Mesendoderm (in vitro differentiated cells): ENCODE measurements at places on chromosomes 11 and 22.

DNA sequence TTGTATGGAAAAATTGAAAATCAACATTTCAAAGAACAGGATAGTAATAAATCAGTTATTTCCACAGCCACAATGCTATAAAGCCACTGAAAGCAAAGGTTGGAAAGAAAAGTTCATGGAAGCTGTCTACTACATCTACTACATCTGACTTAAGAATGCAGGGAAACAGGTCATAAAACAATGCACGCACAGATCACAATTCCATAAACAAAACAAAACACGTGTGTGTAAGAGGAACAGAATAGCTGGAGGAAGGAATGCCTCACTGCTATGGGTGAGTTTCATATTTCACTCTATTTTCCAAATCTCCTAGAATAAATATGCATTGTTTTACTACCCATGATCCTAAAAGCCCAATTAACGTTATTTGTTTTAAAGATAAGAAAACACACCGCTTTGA lies 66.3 kb downstream of the NCAPD3 start:
- no peak for DNase-seq

DNA sequence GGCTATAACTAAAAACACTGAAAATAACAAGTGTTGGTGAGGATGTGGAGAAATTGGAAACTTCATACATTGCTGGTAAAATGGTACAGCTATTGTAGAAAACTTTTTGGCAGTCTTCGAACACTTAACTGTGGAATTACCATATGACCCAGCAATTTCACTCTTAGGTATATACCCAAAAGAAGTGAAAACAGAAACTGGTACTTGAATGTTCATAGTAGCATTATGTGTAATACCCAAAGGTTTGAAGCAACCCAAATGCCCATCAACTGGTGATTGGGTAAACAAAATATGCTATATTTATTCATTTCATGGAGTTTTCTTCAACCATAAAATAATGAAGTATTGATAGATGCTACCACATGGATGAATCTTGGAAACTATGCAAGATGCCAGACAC lies 40.8 kb upstream of the FTH1 start:
- no peak for DNase-seq

GRCh38 chr11:2419638-2420501 lies 19.3 kb downstream of the TSSC4 start:
- DNase-seq: peak; percentile 67

GRCh38 chr11:61004180-61004611 lies 32.7 kb downstream of the CD6 start:
- no peak for DNase-seq

DNA sequence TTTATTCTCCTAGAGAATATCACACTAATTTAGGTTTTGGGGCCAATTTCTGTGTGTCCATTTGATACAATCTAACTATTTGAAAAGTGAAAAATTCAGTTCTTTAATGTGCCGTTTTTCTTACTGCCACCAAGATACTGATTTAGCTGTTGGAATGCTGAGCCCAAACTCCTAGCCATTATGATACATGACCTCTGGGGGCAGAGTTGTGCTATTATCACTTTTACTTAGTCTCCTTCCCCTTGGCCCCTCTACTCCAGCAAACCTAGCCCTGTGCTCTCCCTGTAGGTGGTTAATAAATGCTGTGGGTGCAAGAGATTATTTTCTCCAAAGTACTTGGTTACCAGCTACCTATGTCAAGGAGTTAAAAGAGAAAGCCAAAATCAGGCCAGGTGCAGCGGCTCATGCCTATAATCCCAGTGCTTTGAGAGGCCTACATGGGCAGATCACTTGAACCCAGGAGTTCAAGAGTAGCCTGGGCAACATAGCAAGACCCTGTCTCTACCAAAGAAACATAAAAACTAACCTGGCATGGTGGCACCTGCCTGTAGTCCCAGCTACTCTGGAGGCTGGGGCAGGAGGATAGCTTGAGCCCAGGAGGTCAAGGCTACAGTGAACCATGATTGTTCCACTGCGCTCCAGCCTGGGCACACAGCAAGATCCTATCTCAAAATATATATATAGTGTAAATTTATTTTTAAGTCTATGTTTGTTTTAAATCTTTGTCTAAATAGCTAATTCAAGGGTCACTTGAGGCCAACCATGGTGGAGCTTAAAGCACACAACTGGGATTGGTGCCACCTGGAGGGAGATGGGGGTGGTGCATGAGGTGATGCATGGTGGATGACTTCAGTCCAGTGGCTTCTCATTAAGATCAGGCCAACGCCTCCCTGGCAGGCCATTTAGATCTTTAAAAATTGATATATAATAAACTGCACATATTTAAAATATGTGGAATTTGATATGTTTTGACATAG lies 193.2 kb upstream of the PLET1 start:
- peak; percentile 74 for DNase-seq

- DNase-seq: no peak
Measured at GRCh38 chr22:43878831-43879550, 12.8 kb downstream of the PNPLA5 start.

- DNase-seq: no peak
Measured at GRCh38 chr11:117868815-117869561, 7.5 kb downstream of the FXYD6 start.

DNA sequence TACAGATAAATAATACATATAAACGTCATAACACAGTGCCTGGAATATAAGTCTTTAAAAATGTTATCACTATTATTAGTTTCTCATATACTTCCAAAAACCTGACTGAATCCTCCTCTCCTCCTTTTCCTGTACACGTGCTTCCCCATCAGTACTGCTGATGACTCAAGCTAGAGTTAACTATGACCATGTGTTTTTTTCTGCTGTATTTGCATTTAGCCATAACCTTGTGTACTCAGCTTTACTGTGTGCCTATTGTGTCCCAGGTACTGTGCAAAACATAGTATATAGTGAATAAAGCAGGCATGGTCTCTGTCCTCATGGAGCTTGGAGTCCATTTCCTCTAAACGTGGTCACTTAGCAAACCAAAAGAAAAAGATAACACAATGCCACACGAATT lies 56.5 kb upstream of the ARHGAP32 start:
- DNase-seq: no peak

DNA sequence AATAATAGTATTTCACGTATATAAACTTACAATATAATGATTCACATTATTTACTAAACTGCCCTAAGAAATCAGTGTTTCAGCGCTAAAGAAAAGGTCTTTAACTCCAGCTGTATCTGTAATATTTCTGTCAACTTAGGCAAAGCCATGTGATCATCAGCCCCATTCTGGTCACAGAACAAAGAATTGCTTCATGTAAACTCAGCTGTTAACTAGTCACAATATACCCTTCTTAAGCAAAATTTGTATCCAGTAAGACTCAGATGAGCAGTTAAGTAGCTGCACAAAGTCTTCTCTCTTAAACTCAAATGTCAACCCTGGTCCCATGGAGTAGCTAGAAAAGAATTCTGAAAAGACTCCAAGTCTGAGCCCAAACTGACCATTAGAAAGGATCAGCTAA lies 26.6 kb downstream of the HPS5 start:
- no peak for DNase-seq

DNA sequence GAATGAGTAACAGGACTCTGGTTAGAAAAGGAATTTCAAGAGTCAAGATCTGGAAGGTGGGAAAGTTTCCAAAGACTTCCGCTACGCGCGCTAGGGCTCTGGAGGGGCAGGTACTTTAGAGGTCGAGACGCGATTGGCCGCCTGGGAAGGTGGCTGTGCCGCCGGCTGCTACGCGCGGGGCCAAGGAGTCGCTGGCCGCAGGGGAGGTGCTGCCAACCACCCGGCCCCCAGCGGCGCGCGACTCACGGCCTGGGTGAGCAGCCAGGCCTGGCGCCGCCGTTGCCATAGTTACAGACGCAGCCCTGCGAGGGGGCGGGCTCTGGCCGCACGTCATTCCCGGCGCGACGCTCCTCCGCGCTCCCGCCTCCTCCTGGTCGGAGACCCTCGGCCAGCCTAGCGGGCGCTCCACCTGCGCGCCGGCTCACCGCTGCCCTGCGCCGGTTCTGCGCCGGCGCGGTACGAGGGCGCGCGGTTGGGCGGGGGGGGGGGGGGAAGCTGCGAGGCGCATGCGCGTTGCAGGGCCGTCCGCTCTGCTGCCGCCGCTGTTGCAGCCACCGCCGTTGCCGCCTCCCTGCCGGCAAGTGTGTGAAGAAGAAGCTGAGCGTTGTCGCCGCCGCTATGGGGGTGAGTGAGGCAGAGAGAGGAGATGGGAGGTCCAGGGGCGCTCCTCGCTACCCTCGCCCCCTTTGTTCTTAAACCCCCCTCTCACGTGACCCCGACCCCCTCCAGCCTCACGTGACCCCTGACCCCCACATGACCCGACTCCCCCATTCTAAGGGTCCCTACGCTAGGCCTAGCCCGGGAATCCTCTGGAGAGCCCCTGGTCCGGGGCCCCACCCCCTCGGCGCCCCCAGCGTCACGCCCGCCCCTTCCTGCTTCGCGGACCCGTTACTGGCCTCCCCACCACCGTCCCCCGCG lies at the start of gene NAA40:
Gene NAA40, plus strand, starts transcription at position 524 of the 918 bp plus-strand sequence. Its CDS starts 95 bp downstream, at position 619.
- peak; percentile 99 for DNase-seq

DNA sequence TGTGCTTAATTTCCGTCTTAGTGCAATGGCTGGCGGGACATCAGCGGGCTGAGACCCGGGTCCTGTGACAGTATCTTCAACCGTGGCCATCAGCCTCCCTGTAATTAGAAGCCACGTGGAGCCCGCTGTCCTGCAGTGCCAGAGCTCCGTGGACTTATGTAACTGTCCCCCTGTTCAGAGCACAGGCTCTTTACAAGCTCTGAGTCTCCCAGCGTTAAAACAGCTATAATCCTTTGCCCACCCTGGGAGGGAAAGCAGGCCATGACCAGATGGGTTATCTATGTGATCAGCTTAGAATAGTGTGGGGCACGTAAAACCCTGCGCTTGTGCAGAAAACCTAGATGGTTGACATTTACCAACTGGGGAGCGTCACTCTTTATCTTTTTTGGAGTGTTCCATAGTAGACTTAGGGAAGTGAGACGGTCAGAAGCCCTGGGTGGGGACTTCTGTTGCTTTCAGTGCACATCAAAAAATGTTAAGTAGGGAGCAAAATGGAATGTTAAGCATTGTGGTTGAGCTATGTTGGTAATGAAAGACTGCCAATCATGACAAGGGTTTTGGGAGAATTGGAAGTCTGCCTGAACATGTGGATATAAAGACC lies 103.5 kb upstream of the CADM1 start:
- DNase-seq: peak; percentile 11

DNA sequence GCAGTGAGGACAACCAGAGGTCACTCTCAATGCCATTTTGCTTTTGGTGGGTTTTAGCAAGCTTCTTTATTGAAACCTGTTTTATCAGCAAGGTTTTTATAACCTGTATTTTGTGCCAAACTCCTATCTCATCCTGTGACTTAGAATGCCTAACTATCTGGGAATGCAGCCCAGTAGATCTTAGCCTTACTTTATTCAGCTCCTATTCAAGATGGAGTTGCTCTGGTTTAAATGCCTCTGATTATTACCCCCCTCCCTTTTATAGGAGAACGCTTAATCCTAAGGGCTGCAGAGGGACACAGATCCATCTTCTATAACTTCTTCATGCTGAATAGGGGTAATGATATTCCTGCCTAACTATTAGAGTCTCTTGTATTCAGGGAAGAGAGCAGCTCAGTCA lies 179.1 kb downstream of the KIF18A start:
- DNase-seq: no peak

GRCh38 chr22:25404556-25404927 lies 159.9 kb upstream of the GRK3 start:
- no peak for DNase-seq

- peak; percentile 68 for DNase-seq
Measured at GRCh38 chr22:31490496-31490925, 869 bp upstream of the EIF4ENIF1 start.

GRCh38 chr22:42901790-42902508 lies 44.9 kb upstream of the ARFGAP3 start:
- DNase-seq: no peak

DNA sequence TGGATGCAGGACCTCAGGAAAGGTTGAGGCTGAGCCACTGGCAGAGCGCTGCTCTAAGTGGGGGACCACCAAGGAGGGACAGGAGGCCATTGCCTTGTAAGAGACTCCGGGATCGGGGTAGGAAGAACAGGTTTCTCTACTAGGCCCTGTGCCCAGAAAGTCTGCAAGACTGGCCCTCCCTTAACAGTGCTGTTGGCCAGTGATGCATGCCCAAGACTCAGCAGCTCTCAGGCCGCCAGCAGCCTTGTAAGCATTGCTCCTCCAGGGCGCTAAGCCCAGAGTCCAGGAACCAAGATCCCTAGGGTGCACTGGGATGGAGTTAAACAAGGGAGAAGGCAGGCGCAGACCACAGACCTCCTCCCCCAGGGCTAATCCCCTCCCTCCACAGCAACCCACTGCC lies 39.3 kb upstream of the PANX1 start:
- no peak for DNase-seq

- peak; percentile 13 for DNase-seq
Measured at GRCh38 chr11:26905368-26905767, 88.5 kb upstream of the FIBIN start.

GRCh38 chr22:42281706-42282251 lies 11.3 kb upstream of the TCF20 start:
- no peak for DNase-seq

DNA sequence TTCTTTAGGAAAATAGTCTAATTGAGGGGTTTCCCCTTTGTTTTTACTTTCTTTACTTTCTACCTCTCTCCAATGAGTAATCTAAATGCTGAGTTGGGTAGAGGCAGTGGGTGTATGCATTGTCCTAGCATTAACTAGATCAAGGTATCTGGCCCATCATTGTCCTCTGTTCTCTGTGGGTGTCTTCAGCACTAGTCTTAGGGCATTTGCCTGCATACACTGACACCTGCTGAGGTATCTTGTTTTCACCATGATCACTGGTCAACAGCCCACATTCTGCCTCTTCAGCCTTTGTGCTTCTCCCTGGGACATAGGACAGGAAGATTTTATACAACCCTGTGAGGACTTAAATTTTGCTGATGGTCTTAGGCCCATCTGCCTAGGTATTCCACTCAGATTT lies 371.1 kb downstream of the RAB38 start:
- DNase-seq: peak; percentile 40

- no peak for DNase-seq
Measured at GRCh38 chr11:17744151-17744940, 9.8 kb downstream of the KCNC1 start.

DNA sequence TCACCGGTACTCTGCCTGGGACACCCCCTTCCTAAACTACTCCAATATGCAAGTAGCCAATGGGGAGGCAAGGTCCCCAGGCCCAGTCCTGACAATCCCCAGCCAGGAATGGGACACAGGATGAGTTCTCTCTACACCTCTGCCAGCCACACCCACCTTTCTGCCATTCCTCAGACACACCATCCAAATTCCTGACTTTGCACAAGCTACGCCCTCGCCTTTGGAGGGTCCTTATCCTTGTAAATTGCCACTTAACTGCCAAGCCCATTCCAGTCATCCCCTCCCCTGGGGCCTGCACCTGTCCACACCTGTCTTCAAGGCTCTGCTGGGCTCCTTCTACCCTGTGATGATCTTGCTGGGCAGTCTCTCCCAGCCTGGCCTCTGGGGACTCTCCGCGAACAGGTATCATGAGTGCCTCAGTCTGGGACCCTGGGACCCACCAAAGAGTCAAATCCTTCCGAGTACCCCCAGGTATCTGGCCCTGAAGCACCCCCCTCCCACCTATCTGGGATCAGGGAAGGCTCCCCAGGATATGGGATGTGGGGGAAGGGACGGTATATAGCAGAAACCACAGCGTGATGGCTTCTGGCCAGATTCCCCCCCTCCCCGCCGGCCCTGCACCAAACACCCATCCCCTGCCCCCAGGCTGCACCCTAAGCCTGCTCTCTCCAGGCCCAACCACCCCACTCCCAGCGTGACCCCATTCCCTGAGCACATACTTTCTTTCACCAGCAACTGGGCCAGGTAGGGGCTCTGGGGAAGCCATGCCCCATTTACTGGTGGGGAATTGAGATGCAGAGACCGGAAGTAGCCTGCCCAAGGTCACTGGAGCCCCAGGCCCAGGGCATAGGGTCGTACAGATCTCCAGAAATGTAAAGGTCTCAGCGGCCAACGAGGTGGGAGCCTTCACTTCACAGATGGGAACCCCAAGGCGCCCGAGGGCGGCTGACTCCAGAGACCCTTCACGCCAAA lies 806 bp downstream of the ARAP1 start:
- no peak for DNase-seq
